ENCODE measurements at places on chromosomes 13 and 19.

GRCh38 chr13:102930566-102930965 is 84.7 kb downstream of the ERCC5 start:
- DNase-seq, result no peak

DNA sequence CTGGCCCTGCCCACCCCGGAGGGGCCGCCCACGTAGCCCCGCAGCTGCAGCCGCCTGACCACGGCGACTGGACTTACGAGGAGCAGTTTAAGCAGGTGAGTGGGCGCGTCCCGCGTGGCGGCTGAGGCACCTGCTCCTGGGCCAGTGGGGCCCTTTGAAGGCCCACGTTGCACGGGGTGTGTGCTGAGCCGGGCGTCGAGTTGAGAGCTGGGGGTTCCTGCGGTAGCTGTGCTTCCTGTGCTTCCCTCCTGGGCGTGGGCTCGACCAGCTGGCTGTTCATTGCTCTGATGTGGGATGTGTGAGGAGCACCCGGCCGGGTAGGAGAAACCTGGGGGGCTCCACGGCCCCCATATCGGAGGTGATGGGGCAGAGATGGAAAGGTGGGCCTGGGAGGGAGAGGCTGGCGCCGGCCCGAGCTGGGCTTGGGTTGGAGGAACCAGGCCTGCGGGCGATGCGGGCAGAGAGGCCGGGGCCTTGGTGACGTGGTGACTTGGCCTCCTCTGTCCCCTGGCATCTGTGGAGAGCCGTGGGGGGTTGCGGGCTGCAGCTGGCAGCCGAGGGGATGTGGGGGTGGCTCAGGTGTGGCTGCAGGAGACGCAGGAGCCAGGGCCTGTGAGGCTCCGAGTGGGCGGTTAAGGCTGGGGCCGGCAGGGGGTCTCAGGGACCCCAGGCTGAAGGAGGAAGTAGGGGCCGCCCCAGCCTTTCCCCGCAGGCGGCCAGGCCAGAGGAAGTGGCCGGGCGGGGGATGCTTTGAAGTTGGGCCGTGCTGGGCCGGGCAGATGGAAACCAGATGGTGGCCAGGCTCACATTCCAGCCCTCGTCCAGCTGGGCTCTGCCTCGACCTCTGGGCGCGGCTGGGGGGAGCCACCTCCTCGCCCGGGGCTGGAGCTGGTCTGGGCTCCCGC is 7.1 kb downstream of the ARID3A start:
- DNase-seq, result peak; percentile 30

DNA sequence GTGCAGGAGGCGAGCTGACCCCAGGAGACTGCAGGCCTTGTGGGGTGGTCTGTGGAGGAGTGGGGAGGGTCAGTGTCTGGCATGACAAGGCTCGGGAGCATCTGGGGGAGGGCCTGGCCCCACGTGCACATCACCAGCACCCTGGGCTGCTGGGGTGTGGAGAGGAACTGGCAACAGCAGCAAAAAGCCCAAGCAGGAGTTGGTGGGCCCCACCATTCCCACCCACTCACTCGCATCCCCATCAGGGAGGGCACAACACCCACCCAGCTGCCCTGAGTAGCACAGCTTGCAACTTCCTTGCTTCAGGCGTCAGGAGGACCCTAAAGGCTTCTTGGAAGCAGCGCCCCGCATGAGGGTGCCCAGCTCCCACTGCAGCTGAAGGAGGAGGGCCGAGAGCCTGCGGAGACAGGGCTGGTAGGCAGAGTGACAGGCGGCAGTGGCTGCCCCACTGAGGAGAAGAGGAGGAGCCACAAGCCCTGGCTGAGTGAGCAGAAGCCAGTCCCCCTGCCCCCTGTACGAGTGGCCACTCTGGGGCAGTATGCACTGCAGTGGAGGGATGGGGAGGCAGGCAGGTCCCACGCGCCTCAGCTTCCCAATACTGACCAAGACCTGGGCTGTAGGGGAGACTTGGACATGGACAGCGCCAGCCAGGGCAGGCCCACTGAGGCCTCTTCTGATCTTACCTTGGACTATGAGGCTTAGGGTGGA is 26.5 kb downstream of the ELL start:
- no peak for DNase-seq

- DNase-seq, result no peak
These were observed 1.1 kb downstream of the PLIN5 start for GRCh38 chr19:4533835-4534424.

- no peak for DNase-seq
These were observed 75.4 kb upstream of the TRPC4 start for GRCh38 chr13:37944869-37945442.

DNA sequence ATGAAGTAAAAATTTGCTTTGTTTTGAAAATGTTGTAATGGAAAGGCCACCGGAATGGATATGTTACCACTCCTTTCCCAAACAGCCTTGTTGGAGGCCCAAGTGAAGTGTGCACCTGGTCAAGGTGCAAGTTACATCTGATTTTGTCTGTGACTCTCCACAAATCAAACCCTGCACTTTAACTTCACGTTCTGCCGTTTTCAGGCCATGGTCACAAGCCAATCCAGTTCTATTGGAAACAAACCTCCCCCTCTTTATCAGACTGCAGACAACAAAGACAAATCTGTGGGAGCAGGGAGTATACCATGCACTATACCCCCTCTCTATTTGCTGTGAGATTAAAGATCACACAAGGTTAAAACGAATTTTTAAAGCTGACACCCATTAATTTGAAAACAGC is 155.6 kb upstream of the RFC3 start:
- no peak for DNase-seq

DNA sequence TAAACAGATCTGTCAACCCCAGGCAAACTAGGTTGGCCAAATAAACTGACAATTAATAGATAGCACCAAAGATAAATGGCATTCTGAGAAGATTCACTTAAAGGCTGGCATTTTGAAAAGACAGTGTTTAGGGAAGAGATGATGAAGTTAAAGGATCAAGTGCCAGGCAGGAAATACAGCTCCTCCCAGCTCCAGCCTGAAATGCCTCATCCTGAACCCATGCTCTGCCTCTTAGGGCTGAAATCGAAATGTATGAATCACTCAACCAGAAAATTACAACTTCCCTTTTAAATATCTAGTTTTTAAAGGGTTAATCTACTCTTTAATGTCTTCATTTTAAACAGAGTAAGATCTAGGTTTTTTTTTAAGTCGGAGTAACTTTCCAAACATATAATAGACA is 171.2 kb upstream of the UBL3 start:
- DNase-seq, result no peak

GRCh38 chr13:113059891-113060290 is 45.7 kb upstream of the F7 start:
- no peak for DNase-seq

DNA sequence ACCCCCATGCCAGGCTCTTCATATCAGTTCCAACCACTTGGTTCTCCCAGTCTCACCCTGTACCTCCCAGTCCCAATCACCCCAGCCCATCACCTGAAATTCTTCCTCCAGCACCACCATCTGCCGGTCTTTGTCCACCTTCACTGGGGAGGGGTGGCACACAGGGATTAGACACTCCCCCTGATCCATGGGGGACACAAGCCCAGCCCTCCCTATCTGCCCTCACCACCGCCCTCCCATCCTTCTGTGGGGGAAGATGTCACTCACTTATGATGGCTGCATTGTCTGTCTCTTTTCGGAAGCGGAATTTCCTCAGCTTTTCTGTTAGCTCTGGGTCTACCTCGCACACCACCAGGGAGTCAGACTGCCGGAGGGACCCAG is 685 bp downstream of the GMFG start:
- DNase-seq, result no peak

DNA sequence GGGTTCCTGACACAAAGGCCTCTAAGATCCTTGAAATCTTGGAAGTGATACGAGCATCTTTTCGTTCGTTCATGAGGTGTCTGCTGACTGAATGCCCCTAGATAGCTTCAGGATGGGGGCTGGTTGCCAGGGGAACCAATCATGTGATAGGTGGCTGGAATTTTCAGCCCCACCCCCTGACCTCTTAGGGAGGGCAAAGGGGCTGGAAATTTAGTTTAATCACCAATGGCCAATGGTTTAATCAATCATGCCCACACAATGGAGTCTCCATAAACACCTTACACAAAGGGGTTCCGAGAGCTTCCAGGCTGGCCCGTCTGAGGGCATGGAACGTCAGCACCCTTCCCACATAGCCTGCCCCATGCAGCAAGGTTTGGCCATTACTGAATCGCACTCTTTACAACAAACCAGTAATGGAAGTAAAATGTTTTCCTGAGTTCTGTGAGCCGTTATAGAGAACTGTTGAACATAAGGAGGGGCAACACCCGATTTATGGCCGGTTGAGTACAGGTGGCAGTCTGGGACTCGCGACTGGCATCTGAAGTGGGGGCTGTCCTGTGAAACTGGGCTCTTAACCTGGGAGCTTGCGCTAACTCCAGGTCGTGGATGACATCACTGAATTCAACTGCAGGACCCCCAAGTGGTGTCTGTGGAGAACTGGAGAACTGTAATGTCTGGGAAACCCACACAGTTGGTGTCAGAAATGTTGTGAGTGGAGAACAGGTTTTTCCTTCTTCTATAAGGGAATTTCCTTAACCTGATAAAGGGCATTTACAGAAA is 25.6 kb downstream of the MLLT1 start:
- no peak for DNase-seq

DNA sequence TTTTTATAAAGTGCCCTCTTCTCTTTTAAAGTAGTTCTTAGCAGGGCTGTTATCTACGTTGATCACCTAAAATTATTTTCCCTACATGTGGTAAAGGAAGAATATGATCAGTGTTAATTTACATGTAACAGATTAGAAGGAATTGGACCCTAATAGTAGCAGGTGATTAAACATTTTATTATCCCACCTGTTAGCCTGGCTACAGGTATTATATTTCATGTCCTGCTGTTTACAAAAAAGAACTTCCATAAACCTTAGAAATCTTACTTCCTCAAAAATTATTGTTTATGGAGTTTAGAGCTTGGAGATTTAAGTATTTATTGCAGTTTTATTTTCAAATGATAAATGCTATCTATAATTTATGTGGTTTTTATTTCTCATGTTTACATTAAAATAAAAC is 1226.7 kb downstream of the UQCRFS1 start:
- DNase-seq, result no peak

- DNase-seq, result no peak
These were observed 776 bp downstream of the DNAJC3 start for GRCh38 chr13:95677564-95678266.

- peak; percentile 1 for DNase-seq
These were observed 55.2 kb downstream of the VWA8 start for GRCh38 chr13:41905600-41906254.

DNA sequence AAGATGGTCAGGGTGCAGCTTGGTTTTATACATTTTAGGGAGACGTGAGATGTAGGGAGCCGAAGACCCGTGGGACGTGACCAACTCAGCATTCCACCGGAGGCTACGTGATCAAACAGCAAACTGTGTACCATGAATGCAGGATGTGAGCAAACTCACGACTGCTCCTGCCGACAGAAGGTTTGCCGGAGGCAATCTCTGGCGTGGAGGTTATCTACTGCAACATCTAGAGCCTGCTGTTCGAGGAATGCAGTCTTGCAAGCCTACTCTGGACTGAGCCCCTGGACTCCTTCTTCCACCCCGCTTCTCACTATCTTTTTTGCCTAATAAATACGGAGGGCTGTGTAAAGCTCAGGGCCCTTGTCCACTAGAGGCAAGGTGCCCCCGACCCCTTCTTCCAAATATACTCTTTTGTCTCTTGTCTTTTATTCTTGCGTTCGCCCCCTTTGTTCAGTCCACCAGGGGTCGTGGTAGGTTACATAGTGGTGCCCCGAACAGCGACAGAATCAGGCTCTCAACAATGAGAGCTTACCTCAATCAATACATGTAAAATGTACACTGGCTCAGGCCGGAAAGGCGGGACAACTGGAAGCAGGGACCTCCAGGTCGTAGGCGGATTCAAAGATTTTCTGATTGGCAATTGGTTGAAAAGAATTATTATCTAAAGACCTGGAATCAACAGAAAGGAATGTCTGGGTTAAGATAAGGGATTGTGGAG is 8.9 kb upstream of the OR1I1 start:
- DNase-seq, result no peak

GRCh38 chr13:43266936-43267615 is 243.7 kb downstream of the DNAJC15 start:
- DNase-seq, result no peak

DNA sequence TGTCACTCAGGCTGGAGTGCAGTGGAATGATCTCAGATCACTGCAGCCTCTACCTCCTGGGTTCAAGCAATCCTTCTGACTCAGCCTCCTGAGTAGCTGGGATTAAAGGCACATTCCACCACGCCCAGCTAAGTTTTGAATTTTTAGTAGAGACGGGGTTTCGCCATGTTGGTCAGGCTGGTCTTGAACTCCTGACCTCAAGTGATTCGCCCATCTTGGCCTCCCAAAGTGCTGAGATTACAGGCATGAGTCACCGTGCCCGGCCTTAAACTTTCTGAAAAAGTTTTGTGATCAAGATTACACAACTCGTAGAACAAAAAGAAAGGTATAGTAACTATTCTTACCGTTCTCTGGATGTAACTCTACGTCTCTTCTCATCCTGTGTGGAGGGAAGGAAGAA is 21.2 kb downstream of the DNMT1 start:
- no peak for DNase-seq

DNA sequence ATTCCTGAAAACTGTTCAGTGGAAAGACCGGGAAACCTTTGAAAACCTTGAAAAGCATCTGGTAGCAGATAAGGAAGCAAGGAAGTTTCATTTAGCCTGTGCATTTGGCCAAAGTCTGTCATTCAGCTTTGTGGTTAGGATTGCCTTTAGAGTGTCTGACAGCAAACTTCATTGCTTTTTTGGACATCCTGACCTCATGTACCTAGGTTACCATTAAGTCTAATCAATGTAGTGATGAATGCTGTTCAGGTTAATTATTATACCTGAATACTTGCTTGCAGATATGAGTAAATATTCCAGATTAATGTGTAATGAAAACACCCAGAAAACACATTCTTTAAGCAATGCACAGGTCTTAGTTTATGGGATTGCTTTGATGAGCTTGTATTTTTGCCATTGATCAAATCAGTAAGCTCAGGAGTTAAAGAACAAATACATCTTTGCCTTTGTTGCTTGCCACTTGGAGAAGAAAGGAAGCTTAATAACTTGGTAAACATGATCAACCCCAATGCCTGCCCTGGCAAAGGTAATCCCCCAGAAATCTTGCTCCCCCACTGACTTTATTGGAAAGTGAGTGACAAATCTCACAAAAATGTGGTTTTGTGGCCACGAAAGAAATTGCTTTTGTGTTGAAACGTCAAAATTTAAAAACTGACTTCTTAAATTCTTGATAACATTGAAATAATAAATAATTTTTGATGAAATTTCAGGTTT is 87.4 kb downstream of the SLC15A1 start:
- DNase-seq, result no peak

- no peak for DNase-seq
These were observed 140.1 kb downstream of the ZDHHC20 start for GRCh38 chr13:21318891-21319532.

DNA sequence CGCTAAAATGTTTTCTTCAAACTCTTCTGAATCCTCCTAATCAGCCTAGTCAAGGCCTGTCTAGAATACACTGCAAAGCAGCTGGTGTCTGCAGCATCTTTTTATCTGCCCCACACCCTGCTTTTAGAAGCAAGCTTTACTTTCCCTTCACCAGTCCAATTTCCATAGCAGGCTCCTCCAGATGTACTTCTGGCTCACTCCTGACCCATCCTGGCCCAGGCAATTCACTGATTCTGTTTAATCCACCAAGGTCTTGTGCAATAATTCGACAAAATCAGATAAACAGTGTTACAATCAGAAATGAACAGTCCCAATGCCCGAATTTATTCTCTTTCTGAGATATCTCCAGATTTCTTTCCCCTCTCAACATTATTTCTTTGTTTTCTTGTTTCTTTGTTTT is 415.2 kb upstream of the SGCG start:
- DNase-seq, result no peak

Data from DMS 273 treated with DMSO at 0.1 percent for 48 hours (cell line).